ENCODE measurements at places on chromosomes 1 and 21.

GRCh38 chr1:155562581-155563376 lies at the start of gene ASH1L:
Gene ASH1L (minus strand): TSS chr1:155562803. CDS start chr1:155521519, 41,284 bp downstream.
- no peaks in the 10 kb centered on the region for H3K27me3 ChIP-seq
- peak within 1 kb of the TSS; percentile 96 for H3K27ac ChIP-seq
- H3K36me3 ChIP-seq = peaks cover 8% of the 10 kb centered on the region
- peaks cover 43% of the 10 kb centered on the region for H3K4me1 ChIP-seq

GRCh38 chr1:78649628-78650027 lies at the start of gene IFI44:
Gene IFI44 (plus strand): TSS chr1:78649831. CDS start chr1:78650196, 365 bp downstream.
- peaks cover 36% of the 10 kb centered on the region for H3K4me1 ChIP-seq
- peak within 1 kb of the TSS; percentile 75 for H3K27ac ChIP-seq
- H3K36me3 ChIP-seq = no peaks in the 10 kb centered on the region
- H3K4me3 ChIP-seq = peak within 1 kb of the TSS; percentile 51
- peak; percentile 86 for DNase-seq
- no peaks in the 10 kb centered on the region for H3K27me3 ChIP-seq

GRCh38 chr1:57091642-57092041 lies 125.8 kb upstream of the C8B start:
- no peak for DNase-seq
- no peaks in the 10 kb centered on the region for H3K36me3 ChIP-seq
- H3K4me1 ChIP-seq = no peaks in the 10 kb centered on the region
- no peaks in the 10 kb centered on the region for H3K27me3 ChIP-seq

- H3K36me3 ChIP-seq = no peaks in the 10 kb centered on the region
- H3K27ac ChIP-seq = no peak overlapping the region
- peaks cover 21% of the 10 kb centered on the region for H3K27me3 ChIP-seq
- DNase-seq = no peak
- H3K4me3 ChIP-seq = peak overlapping the region; percentile 46
- peaks cover 30% of the 10 kb centered on the region for H3K4me1 ChIP-seq
Observed at GRCh38 chr1:17539118-17539476, 401 bp upstream of the ARHGEF10L start.

GRCh38 chr1:243950166-243950565 lies 100.1 kb upstream of the AKT3 start:
- H3K27ac ChIP-seq = no peak overlapping the region
- H3K4me1 ChIP-seq = no peaks in the 10 kb centered on the region
- no peaks in the 10 kb centered on the region for H3K36me3 ChIP-seq
- H3K4me3 ChIP-seq = no peak overlapping the region

GRCh38 chr1:219626865-219627264 lies 14.0 kb upstream of the ZC3H11B start:
- H3K27me3 ChIP-seq = no peaks in the 10 kb centered on the region
- no peaks in the 10 kb centered on the region for H3K36me3 ChIP-seq
- H3K4me3 ChIP-seq = no peak overlapping the region
- no peak overlapping the region for H3K27ac ChIP-seq

DNA sequence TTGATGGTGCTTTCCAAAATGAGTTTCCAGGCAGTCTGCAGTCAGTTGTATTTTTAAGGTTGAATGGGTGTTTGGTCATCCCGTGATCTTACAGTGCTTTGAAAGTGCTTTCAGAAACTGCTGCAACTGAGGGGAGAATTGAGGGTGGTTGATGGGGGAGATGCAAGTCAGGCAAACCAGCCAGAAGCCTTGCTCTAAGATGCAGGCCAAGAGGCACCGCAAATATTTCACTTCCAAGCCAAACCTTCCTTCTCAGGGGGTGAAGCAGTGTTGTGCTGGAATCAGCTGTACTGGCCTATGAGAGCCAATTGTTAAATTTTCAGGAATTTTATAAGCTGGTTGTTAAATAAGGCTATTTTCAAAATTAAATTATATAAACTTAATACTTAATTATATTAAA lies 151.6 kb downstream of the KCNJ6 start:
- DNase-seq = no peak
- H3K27me3 ChIP-seq = no peaks in the 10 kb centered on the region
- no peaks in the 10 kb centered on the region for H3K36me3 ChIP-seq
- no peak overlapping the region for H3K27ac ChIP-seq

- H3K4me3 ChIP-seq = no peak overlapping the region
- H3K27me3 ChIP-seq = no peaks in the 10 kb centered on the region
- peaks cover 76% of the 10 kb centered on the region for H3K4me1 ChIP-seq
- peaks cover 30% of the 10 kb centered on the region for H3K36me3 ChIP-seq
- no peak for DNase-seq
- no peak overlapping the region for H3K27ac ChIP-seq
Observed at GRCh38 chr1:12593621-12594066, 24.4 kb downstream of the DHRS3 start.
